Kidney (tissue), 22 donors: ENCODE measurements at places on chromosomes 3 and 15. TPM values are rescaled to one million over a fixed set of nuclear protein-coding genes. Genes with fewer than 3 reads are reported as not detected.

DNA sequence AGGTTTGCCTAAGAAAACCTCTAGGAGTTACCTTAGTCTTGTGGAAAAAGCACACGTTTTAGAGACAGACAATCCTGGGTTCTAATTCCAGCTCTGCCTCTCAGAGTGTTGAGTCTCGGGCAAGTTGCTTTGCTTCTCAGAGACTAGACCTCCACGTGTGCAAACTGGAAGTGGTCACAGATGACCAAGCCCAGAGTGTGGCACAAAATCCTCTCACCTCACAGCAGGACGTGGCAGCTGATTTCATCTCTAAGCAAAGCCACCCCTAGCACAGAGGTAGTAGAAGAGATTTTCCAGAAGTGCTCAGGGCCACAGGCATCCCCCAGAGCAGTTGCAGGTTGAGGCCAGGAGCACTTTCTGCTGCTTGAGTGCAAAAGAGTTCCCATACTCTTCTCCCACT lies 79.2 kb downstream of the CD47 start:
- no peak overlapping the region for H3K4me3 ChIP-seq
- H3K36me3 ChIP-seq, result no peaks in the 10 kb centered on the region
- DNase-seq, result no peak
- no peaks in the 10 kb centered on the region for H3K4me1 ChIP-seq

- no peaks in the 10 kb centered on the region for H3K36me3 ChIP-seq
- no peak for DNase-seq
- H3K27ac ChIP-seq, result no peak overlapping the region
Measured at GRCh38 chr3:161025911-161026310, 79.2 kb downstream of the B3GALNT1 start.

- no peak for DNase-seq
- H3K36me3 ChIP-seq, result no peaks in the 10 kb centered on the region
- H3K4me1 ChIP-seq, result no peaks in the 10 kb centered on the region
- H3K27me3 ChIP-seq, result no peaks in the 10 kb centered on the region
Measured at GRCh38 chr15:78272316-78272715, 8.0 kb downstream of the DNAJA4 start.

DNA sequence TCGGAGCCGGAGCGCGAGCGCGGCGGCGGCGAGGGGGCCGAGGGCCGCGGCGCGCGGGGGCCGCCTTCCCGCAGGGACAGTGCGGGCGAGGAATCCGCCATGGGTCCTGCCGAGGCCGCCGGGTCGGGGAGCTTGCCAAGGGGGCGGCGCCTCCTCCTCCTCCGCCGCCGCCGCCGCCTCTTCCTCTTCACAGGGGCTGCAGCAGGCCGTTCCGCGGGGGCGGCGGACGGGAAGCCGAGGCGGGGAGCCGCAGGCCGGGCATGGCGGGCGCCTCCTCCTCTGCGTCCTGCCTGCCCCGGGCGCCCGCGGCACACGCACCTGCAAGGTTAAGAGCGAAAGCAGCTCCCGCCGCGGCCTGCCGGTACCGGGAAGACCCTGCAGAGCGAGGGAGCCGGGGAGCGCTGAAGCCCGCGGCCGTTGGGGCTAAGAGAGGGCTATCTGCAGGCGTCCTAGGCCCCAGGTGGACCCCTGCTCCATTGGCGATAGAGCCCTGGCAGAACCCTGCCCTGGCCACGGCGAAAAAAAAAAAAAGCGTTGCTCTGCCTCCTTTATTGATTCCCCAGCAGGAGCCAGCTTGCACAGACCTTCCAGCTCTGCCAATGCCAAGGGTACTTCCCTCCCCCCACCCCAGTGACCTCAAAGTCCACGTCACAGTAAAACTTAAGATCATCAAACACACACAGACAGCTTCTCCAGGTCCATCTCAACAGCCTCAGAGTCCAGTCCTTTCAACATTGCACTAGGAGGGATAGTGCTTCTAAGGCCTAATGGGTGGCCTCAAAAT lies at the start of gene LYSMD2:
Gene LYSMD2, minus strand, starts transcription at position 134 of the 784 bp plus-strand sequence. Its CDS starts 33 bp downstream, at position 101.
- peak; percentile 49 for DNase-seq
- no peaks in the 10 kb centered on the region for H3K36me3 ChIP-seq
- no peaks in the 10 kb centered on the region for H3K4me1 ChIP-seq
- peak within 1 kb of the TSS; percentile 78 for H3K27ac ChIP-seq
- peak within 1 kb of the TSS; percentile 59 for H3K4me3 ChIP-seq

- H3K4me3 ChIP-seq, result no peak overlapping the region
- no peaks in the 10 kb centered on the region for H3K27me3 ChIP-seq
- H3K27ac ChIP-seq, result no peak overlapping the region
Measured at GRCh38 chr15:71003319-71003718, 110.7 kb downstream of the LRRC49 start.

DNA sequence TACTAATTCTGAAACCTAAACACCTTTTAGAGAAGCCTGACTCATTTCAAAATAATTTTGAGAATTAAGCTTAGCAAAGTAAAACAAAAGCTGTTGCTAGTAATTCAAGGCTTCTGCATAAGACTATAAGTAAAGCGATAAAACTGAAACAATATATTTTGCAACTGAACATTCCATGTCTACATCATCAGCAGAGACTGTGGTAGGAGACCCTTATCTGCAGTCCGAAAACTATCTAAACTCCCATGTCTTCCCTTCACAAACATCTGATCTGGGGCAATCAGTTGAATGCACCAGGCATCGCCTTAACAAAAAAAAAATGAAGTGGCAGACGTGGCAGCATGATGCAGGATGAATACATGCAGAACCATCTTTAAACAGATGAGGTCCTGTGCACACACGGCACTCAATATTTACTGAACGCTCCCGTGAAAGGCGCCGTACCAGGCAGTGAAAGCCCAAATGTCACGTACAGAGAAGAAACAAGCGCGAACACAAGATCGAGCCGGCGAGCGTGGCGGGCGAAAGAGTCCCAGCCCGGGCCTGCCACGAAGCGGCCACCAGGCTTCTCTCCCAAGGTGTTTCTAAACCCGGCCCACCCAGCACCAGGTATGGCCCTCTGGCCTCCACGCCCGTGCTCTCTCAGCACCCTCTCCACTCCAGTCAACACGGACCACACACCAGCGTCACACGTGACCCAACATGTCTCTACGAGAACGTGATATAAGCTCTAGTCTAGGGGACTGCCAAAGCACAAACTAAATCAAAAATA lies 63.0 kb downstream of the CHSY1 start:
- no peaks in the 10 kb centered on the region for H3K27me3 ChIP-seq
- peaks cover 4% of the 10 kb centered on the region for H3K4me1 ChIP-seq
- no peak overlapping the region for H3K4me3 ChIP-seq
- DNase-seq, result peak; percentile 32

ISLR gene
- 30.2 TPM for total RNA-seq

ROPN1B gene
- not detected for total RNA-seq

DENND6A gene
- total RNA-seq, result 38.4 TPM
